ENCODE measurements at places on chromosomes 4 and X. TPM values are rescaled to one million over a fixed set of nuclear protein-coding genes. Genes with fewer than 3 reads are reported as not detected.
A peak's percentile ranks its signal among the peaks of the same experiment; 100 is the strongest.

The NDST4 gene
- 1.0 TPM for total RNA-seq

The CYSLTR1 gene
- total RNA-seq, result 12.9 TPM

The ADAM29 gene
- total RNA-seq, result not detected

The ATOH1 gene
- not detected for total RNA-seq

The GRIA2 gene
- total RNA-seq, result 16.4 TPM

The CXCL1 gene
- 0.42 TPM for total RNA-seq

The SPON2 gene
- total RNA-seq, result 119 TPM

The CSAG3 gene
- total RNA-seq, result not detected

The TADA2B gene
- 12.7 TPM for total RNA-seq

The GPR34 gene
- total RNA-seq, result 27.5 TPM

The RTL3 gene
- 0.95 TPM for total RNA-seq

DNA sequence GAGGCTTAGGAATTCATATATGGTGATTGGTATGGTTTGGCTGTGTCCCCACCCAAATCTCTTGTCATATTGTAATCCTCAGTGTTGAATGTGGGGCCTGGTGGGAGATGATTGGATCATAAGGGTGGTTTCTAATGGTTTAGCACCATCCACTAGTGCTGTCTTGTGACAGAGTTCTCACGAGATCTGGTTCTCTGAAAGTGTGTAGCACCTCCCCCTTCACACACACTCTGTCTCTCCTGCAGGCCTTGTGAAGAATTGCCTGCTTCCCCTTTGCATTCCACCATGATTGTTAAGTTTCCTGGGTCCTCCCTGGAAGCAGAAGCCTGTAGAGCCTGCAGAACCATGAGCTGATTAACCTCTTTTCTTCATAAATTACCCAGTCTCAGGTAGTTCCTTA is 135.8 kb upstream of the FAT1 start:
- DNase-seq, result no peak

DNA sequence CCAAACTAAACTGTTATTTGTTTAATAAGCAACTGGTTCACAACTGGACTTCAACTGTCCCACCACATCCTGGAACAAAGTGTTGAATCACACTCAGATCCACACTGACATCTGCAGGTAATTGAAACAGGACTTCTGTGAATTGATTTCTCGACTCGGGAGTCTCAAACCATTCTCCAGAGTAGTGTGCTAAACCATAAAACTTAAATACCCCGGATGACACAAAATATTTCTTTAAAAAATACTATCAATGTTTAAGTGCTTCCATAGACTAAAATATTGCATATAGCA is 95.4 kb upstream of the PLAC1 start:
- DNase-seq, result no peak

- DNase-seq, result no peak
These were observed 539.6 kb upstream of the PRKX start for GRCh38 chrX:4253092-4253491.

GRCh38 chrX:20263474-20263873 is 3.2 kb downstream of the RPS6KA3 start:
- no peak for DNase-seq

- DNase-seq, result no peak
These were observed 53.6 kb downstream of the CORIN start for GRCh38 chr4:47784222-47784621.

DNA sequence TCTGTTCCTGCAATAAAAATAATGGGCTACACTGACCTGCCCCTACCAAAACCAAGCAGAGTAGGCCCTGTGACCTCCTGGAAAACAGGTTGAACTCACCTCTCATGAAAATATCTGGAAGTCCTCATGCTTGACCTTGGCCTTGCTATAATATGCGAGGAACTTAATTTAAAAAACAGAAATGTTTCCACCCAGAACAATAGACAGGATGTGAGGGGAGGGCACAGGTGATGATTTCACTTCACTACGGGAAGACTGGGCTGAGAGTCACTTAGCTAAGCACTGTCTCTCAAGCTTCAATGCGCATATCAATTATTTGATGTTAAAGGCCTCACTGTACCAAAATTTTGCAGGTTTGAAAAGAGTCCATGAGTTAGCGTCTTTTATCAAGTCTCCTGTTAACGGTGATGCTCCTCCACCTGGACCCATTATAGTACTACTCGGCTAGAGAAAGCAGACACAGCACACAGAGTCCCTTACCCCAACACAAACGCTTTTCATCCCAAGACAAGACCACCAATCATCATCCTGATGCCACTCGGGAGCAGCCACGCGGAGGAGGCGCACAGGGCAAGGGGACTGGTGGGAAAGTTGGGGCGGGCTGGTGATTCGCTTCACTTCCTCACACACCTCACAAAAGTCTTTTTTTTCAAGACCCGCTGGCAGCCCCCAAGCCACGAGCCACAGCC is 25.9 kb downstream of the ZNF721 start:
- DNase-seq, result peak; percentile 2

DNA sequence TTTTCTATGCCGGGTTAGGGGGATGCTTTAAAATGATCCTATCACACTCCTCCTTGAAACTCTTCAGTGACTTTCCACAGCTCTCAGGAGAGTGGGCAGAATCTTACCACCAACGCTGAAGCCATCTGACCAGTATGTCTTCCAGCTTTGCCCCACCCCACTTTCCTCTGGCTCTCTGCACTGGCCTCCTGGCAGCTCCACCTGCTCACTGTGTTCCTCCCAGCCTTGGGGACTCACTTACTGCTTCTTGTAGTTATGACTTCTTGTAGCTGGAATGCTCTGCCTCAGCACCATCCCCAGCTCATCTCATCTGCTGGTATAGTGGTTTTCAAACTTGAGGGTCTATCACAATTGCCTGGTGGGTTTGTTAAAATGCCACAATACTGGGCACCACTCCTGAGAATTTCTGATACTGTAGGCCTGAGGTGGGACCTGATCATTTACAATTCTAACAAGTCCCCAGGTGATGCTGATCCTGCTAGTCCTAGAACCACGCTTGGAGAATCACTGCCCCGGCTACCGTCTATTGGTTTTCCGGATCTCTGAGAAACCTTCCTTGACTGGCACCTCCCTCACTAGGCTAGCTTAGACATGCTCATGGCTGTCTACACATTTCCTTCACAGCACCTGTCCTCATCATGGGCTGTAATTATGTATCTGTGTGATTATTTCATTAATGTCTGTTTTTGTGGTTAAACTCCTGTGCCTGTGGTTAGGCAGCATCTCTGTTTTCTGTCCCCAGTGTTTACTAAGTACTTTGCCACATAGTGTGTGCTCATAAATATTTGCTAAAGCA is 152.2 kb downstream of the MGST2 start:
- DNase-seq, result no peak

DNA sequence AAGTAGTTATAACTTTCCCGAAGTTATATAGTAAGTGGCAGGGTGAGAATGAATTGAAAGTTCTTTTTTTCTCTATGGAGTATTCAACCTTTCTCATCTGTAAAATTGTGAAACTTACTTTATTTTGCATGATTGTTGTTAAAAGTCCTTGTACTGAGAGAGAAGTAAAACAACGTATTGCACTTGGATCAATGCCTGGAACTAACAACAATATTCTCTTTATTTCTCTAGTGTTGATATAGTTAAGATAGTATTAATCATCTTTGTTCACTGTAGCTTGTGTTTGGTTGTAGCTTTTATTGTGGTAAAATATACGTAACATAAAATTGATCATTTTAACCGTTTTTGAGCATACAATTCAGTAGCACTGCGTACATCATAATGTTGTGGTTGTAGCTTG is 48.7 kb downstream of the STIM2 start:
- no peak for DNase-seq

- no peak for DNase-seq
These were observed 633.3 kb downstream of the ANKRD50 start for GRCh38 chr4:124079174-124079780.

DNA sequence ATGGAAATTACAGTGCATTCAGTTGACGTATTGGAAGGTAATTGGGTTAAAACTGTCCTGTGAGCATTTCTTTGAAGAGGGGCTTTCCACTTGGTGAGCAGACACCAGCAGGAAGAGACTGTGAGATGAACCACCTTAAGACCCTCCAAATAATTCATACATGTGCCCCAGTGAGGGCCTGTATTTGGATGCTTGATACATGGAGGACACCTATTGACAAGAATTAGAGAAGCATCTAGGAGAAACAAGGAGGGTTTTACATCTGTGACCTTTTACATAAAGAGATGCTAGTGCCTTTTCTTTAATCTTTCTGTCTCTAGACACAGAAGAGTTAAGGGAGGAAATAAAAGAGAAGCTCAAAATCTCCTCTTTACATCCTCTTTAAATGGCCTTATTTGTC is 1115.3 kb upstream of the IGFBP7 start:
- DNase-seq, result no peak

DNA sequence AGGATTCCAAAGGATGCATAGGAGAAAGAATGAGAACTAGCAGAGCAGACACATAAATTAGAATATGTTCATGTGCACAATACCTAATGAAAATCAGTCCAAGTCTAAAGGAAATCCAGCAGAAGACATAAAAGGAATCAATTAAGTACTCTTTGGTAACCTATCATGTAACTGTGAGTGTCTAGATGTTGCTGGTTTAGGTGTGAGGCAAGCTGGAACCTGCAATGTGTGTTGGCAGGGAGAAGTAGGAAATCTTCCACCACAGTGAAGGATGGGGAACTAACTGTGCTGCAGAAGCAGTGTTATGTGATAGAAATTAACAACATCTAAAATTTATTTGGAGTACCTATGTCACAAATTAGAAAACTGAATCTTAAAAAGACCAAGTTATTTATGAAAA is 330.8 kb upstream of the DKK2 start:
- no peak for DNase-seq

- no peak for DNase-seq
These were observed 1230.3 kb downstream of the RPA4 start for GRCh38 chrX:98114021-98114420.

GRCh38 chrX:130704053-130705038 is 198.7 kb downstream of the ENOX2 start:
- DNase-seq, result no peak

DNA sequence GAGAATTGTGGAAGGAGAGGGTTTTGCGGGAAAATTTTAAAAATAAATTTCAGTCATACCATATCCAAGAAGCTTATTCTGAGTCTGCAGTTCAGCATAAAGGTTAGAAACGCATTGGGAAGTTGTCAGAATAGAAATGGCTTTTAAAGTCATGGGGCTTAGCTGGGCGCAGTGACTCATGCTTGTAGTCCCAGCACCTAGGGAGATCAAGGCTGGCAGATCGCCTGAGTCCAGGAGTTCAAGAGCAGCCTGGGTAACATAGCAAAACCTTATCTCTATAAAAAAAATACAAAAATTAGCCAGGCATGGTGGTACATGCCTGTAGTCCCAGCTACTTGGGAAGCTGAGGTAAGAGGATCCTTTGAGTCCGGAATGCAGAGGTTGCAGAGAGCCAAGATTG is 3.9 kb upstream of the PLA2G12A start:
- no peak for DNase-seq

GRCh38 chrX:275476-275966 is 5.7 kb upstream of the PLCXD1 start:
- no peak for DNase-seq

- no peak for DNase-seq
These were observed 42.4 kb upstream of the SLC2A9 start for GRCh38 chr4:10063544-10064300.

DNA sequence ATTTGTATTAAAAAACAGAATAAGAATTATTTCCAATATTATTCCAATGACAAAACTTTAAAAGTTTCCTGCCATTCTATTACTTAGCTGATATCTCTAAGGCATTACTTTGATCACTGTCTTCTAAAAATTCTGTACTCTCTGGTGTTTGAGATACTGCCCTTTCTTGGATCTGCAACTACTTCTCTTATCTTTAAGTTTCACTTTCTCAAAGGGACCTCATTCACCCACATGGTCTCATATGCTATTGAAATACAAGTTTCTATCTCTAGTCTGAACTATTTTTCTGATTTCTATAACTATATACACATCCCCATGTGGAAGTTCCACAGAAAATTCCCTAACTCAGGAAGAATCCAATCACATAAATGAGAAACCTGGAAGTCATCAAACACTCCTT is 22.2 kb downstream of the TMPRSS11E start:
- DNase-seq, result no peak

DNA sequence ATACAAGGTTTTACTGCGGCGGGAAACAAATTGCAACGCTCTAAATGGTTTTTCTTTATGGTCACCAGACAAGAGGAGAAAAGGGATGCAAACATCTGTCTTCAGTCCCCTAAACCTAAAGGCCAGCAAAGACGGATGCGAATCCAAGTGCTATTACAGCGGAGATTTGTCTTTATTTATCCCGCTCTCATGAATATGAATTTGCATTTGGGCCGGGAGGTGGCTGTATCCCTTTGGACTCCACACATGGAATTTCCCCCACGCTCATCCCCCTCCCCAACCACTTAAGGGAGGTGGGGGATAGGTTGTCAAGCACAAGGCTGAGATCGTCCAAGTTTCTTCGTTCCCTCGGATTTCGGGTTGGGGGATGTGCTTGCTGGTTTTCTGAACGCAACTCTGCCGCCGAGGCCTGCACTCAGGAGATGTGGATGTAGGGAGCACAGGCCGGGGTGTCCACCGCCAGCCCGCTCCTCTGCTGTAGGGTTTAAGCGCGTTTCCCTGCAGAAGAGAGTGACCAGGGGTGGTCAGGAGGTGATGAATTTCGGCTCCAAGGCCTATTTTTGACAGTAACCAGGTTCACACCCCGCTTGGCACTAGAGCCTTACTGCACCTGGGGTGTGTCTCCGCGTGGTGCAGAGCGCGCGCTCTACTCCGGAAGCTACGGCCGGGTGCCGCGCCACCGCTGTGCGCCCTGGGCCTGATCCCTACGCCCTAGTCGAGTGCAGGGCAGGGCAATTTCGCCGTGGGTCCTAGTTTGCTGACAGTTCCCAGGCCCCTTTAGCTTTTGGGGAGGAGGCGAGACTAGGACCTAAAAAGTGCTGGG is 2.3 kb upstream of the PHOX2B start:
- no peak for DNase-seq

DNA sequence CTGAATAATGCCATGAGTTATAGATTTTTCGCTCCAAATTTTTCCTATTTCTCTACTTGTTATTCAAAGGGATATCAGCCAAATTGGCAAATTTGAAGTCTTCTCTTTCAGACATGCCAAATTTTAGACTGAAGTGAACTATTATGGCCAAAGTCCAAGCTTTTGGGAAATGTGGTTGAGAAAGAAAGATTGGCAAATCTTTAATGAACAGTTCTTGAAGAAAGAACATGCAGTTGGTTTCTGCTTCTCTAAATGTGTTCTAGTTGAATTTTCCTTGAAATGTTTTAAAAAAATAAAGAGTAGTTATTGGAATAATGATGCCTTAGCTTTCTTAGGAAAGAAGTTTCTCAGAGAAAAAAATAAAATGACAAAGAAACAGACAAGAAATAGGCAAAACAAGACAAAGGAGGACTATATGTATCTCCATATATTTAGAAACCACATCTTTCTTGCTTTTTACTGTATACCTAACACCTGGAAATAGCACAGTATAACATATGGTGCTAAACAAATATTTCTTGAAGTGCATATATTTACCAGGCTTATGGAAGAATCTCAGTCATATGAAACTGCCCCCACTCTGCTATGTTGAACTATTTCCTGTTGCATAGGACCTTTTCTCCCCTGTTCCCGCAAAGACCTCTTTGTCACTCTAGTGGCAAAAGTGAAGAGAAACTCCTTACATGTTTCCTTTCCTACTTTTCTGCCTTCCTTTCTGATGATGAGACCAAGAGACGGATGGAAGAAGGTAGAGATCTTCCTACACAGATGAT is 250.0 kb downstream of the ARHGAP24 start:
- no peak for DNase-seq

Data from urinary bladder (tissue), 4 donors.